ENCODE measurements at places on chromosomes 6 and 20.
A peak's percentile ranks its signal among the peaks of the same experiment; 100 is the strongest.

DNA sequence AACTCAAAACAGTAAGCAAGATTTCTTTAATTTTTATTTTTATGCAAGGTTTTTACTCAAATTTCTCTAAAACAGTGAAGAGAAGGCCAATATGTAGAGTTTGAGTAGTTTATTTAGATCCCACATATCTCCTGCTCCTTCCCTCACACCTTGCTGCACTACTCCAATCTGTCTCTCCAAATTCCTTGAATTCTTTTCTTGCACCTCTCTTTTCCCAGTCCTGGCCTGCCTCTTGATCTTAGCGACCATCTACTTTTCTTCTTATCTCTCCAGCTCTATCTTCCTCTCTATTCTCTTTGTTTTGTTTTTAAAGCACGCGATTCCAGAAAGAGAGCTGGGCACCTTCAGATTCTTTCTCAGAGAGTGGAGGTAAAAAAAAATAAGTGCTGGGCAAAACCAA, 86.7 kb upstream of the KCNQ5 start:
- no peak for DNase-seq

DNA sequence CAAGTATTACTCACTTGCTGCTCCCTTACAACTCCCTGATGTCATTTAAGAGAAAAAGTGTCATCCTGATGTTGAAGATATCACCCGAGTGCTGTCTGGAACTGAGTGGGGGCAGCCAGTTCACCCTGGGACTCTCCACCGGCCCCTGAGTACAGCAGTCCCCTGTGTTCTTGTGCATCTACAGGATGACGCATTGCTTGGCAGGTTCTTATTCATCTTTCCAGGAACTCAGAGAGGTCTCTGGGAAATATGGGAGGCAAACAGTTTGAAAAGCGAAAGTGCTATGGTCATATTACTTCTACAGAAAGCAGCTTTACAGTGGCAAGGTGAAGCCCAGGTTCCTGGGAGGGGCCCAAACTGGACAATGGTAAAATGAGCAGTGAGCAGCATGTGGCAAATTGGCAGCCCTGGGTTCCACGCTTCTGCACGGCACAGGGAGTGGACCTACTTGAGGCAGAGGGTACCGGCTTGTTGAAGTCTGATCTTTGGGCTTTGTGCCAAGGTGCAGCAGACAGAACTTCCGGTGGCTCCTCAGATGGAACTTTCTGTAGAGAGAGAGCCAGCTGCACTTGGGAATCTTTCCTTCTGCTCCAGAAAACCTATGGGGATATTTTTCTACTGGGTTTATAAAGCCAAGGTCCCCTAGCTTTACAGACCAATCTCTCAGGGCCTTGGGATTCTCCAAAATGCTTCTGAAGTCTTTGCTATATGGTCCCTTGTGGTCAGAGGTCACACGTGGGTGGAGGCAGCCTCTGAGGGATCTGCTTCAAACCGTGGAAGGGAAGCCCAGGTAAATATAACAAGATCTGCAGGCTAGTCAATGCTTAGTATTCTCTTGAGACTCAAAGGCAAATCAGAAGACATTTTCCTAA, 128.3 kb downstream of the MAP3K7 start:
- peak; percentile 13 for DNase-seq

DNA sequence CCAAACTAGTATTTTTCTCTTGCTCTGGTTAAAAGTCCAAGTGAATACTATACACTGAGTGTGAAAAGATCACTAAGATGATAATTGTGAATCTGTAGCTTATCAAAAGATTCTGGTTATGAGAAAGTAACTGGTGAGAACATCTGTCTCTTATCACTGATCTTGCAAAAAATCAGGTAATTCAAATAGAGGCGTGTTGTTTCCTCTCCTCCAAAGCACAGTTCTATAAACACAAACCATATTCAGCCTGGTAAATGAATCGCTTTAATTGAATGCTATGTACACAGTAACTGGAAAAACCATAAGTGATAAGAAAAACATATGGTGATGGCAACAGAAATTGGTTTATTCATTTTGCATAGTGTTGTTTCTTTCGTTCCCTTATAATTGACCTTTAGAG, 161.0 kb downstream of the RALGAPA2 start:
- no peak for DNase-seq

- DNase-seq, result no peak
Observed at GRCh38 chr6:69105288-69105687, 470.2 kb downstream of the ADGRB3 start.

DNA sequence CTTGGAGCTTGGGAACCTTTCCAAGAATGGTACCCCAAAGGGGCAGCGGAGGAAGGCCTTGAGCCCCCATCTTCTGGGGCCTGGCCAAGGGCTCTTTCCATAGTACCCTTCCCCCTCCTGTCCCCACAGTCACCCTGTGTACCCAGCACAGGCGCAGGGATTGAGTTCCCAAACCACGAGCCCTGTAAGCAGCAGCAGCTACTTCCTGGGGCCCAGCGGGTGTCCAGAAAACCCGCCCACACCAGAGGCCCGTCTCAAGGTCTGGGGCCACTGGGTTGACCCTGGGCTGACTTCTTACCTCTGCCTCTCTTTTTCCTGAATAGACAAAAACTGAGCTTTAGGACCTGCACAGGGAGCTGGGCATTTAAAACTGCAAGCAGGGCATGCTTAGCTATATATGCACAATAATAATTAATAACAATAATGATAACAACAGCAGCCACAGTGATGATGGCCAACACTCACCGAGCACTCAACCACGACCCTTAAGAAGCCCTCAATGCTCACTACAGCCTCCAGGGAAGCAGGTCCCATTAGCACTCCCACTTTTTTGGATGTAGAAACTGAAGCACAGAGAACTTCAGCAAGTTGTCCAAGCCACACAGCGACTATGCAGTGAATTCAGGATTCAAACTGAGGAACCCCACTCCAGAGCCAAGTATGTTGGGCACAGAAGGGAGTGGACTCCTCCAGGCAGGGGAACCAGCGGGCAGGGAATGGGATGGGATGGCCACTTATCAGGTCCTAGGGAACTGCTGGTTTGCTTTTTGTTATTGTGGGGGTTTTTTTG, 14.5 kb downstream of the NOL4L start:
- no peak for DNase-seq

- DNase-seq, result no peak
Observed at GRCh38 chr20:53660947-53661381, 67.3 kb upstream of the ZNF217 start.

DNA sequence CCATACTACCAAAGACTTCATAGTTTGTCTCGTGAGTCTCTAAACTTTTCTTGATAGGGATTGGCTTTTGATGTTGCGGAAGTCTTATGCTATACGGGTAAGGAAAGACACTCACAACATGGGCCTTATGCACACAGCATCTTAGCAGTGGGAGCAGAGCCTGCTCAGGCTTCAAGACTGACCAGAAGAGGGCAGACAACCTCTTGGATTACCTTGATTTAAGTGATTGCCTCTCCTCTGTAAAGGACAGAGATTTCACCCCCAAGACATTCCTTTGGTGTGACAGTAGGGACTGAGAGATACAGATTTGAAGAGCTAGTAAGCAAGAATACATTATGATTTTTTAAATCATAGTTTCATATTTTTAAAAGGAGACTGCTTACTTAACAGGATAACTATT, 71.0 kb upstream of the SAMD3 start:
- peak; percentile 6 for DNase-seq

GRCh38 chr6:164005004-164005711, 590.6 kb downstream of the QKI start:
- no peak for DNase-seq

GRCh38 chr6:31776485-31776988, 591 bp downstream of the VWA7 start:
- no peak for DNase-seq

DNA sequence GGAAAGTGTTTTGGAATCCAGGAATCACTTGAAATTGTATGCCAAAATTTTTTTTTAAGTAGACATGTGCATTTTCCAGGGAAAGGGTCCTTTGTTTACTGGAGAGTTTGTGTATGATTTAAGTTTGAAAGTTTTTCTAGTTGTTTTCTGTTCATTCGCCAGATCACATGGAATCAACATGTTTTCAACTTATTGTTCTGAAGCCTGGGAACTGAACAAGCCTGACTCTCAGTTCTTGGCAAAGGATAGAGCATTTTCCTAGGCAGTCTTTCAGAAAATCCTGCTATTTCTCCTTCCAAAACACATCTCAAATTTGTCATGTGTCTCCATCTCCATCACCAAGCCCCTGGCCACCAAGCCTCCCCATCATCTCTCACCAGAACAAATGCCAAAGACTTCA, 374.8 kb downstream of the MAFB start:
- DNase-seq, result no peak

GRCh38 chr6:81800666-81801065, 48.2 kb upstream of the TENT5A start:
- no peak for DNase-seq

DNA sequence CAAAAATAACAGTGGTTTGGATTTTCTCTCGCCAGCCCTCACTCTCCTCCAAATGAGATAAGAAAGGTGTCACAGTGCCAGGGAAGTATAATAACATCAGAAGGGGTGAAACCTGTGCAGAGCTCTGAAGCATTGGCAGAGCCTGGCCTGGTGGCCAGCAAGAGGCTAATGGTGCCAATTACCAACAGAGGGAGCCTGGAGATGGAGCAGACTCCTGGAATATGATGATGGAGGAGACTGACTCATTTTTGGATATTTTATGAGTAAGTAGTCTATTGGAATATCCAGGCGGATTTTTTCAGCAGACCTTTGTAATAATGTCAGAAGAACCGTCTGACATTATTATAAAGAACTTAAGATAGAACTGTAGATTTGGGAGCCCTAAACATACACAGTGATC, 442.6 kb upstream of the MARCKS start:
- DNase-seq, result no peak

GRCh38 chr20:1396264-1396663, 3.4 kb upstream of the FKBP1A start:
- DNase-seq, result no peak

DNA sequence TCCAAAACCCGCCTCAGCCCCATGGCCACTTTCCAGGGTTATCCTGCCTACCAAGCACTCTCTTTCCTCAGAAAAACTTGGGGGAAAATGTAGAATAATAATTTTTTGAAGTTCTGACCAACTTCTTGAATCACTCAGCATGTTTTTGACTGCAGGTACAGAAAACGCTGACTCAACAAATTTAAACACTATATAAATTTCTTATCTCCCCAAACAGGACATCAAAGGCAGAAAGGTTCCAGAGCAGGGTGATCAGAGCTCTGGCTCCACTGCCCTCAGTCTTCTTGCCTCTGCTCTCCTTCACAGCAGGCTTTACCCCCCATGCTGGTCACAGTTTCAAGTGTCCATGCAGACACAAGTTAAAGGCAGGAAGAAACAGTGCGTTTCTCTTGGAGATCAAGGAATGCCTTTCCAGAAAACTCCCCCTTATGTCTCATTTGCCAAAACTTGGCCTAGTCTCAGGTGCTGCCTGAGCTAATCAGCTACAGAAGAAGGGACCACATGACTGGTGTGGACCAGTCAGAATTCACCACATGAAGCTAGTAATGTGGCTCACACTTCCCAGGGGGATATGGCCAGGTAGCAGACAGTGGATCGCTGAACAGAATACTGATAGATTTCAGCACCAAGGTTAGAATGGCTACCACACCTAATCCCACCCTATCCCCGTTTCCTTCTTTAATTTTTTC, 24.4 kb upstream of the SLC17A3 start:
- no peak for DNase-seq

GRCh38 chr6:1611572-1612298, 2.0 kb downstream of the FOXC1 start:
- no peak for DNase-seq

DNA sequence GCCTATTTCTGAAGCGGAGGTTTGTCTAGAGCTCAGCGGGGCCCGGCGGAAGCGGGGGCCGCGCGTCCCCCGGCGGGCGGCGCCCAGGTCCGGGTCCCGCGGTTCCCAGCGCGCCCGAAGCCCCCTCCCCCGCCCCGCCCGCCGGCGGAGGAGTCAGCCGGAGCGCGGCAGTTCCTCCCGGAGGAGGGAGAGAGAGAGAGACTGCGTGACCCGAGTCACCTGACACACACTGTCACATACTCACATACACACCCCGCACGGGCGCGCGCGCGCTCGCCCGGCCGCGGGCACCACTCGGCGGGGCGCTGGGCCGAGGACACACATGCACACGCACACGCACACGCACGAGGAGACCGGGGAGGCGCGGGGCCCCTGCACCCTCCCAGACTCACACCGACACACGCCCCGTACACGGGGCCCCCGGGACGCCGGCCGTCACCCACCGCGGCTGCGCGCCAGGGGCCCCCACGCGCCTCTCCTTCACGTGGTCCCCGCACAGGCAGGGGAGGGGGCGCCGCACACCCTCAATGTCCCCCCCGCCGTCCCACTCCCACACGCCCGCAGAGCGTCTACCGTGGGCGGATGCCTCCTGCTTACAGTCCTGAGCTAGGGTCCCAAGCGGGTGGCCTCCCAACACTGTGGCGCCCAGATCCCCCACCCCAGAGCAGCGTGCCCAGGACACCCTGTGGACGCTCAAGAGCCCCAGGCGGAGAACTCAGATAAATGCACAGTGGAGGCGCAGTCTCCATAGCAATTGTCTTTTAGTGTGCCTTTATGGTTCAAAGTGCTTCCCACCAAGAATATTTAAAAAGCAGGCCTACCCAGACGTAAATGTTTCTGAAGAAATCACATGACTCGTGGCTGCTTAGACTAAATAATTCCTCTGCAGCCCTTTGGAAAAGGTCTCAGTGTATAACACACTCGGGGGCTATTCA, at the start of gene RRAGD:
Gene RRAGD (minus strand): TSS at position 203 of the 935 bp plus-strand sequence. CDS start 280 bp downstream, outside the sequence.
- DNase-seq, result peak; percentile 50

- DNase-seq, result no peak
Observed at GRCh38 chr20:54201268-54201846, 6.5 kb upstream of the PFDN4 start.

DNA sequence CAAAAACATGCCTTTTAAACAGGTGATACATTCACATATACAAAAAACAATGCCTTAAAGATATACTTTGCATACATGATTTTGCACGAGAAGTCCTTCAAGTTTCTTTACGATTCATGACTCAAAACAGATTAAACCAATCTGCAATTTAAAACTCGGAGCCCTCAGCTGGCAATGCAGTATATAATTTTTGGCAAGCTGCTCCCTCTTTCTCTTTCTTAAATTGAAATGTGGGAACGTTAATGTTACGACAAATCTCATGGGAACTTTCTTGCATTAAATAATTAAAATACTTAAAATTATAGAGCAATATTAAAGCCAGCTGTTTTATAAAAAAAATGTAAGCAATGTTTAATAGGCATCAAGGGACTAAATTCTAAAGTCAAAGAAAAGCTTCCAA, 334.6 kb downstream of the ESR1 start:
- DNase-seq, result no peak

DNA sequence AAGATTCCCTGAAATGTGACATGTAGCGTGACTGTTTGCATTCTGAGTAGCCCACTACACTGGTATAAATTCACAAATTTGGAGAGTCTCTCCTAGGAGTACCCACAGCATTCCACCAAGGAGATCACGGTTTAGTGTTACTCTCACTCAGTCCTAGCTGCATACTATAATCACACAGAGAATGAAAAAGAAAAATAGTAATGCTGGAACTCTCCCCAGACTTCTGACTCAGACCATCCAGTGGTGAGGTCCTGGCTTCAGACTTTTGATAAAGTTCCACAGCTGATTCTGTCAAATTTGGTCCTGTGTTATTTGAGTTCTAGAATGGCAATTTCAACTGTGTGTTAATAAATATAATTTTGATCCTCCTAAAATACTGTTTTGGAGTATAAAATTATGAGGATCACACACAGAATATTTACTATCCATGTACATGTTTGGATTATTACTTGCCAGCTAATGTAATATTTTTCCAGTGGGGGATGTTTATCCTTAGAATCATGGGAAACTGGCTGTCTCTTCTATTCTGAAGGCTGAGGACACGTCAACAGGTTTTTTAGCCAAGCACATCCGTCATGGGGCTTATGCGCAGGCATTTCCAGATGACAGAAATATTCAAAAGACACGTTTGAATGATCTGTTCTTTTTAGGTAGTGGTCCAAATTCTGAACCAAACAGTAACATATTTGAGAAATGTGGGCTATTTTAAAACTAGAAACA, 5.1 kb upstream of the KIAA0408 start:
- no peak for DNase-seq
